Thoracic aorta (tissue), 2 donors: ENCODE measurements at places on chromosomes 7 and 10. TPM values are rescaled to one million over a fixed set of nuclear protein-coding genes. Genes with fewer than 3 reads are reported as not detected.

The RNF133 gene
- total RNA-seq: 4.6 TPM

The AFAP1L2 gene
- 13.3 TPM for total RNA-seq

The CRHR2 gene
- 0.21 TPM for total RNA-seq

The ZMIZ1 gene
- 81.6 TPM for total RNA-seq

The PHTF2 gene
- total RNA-seq: 39.4 TPM

The FGL2 gene
- total RNA-seq: 242 TPM

The SDK1 gene
- 29.2 TPM for total RNA-seq

The FAM25G gene
- not detected for total RNA-seq

The ANXA8L1 gene
- total RNA-seq: not detected

The PTN gene
- 12.5 TPM for total RNA-seq
